ENCODE measurements at places on chromosomes 16 and 17.

GRCh38 chr17:39671651-39672521 lies 3.6 kb downstream of the PNMT start:
- DNase-seq: no peak

GRCh38 chr17:65218261-65218660 lies 81.1 kb downstream of the RGS9 start:
- DNase-seq: no peak

DNA sequence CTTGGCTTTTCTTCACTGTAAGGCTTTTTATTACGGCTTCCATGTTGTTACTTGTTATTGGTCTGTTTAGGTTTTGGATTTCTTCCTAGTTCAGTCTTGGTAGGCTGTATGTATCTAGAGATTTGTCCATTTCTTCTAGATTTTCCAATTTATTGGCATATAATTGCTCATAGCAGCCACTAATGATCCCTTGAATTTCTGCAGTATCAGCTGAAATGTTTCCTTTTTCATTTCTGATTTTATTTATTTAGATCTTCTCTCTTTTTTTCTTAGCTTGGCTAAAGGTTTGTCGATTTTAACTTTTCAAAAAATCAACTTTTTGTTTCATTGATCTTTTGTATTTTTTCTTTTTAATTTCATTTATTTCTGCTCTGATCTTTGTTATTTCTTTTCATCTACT lies 18.5 kb downstream of the NLRP1 start:
- DNase-seq: no peak

GRCh38 chr16:81696961-81697615 lies 82.0 kb upstream of the PLCG2 start:
- DNase-seq: no peak

DNA sequence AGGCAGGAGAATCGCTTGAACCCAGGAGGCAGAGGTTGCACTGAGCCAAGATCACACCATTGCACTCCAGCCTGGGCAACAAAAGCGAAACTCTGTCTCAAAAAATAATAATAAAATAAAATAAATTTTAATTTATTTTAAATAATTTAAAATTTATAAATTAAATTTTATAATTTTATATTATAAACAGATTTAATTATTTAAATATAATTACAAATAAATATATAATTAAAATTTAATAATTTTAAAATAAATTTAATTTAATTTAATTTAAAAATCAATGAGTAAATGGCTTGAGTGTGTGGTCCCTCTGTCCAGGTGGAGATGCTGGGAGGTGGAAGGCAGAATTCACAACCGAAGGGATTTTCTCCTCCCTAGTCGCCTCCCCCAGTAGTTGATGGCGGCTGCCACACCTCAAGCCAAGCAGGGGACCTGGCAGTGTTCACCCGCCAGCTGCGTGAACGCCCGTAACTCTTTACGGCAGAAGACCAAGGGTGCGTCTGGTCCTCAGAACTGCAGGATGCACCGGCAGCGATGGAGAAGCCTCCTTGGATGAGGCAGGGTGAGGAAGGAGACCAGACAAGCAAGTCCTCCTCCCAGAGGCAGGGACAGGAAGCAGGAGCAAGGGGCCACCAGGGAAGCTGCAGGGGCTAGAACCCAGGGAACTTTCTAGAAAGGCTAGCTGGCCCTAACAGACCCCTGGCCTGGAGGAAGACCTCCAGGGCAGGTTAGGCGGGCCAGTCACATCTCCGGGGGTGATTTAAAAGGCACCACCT lies 22.9 kb upstream of the KRT17 start:
- DNase-seq: no peak

- no peak for DNase-seq
Measured at GRCh38 chr16:1923299-1924034, 5.3 kb upstream of the HS3ST6 start.

GRCh38 chr16:68732042-68732680 lies 4.9 kb upstream of the CDH1 start:
- no peak for DNase-seq

Data from NCI-H187 treated with DMSO at 0.1 percent for 48 hours (cell line).